Uterus (tissue), 4 donors: ENCODE measurements at places on chromosomes 7 and 10. TPM values are rescaled to one million over a fixed set of nuclear protein-coding genes. Genes with fewer than 3 reads are reported as not detected.

DNA sequence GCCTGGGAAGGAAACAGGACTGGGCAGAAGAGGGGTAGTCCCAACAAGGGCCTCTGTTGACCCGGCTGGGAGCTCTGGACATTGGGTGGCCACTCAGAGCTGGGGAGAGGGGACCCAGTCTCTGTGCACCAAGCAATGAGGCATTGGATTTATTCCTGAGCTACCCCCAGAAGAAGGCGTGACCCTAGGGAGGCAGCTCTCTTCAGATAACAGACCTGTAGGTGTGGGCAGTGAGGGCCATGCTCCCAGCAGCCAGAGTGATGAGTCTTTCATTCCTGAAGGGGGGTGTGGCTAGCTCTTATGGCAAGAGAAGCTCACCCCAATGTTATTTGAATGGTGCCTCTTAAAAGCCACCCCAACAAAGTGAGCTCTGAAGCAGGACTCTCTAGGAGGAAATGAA is 20.4 kb downstream of the TEX36 start:
- no peaks in the 10 kb centered on the region for H3K4me1 ChIP-seq
- no peaks in the 10 kb centered on the region for H3K36me3 ChIP-seq
- no peaks in the 10 kb centered on the region for H3K27me3 ChIP-seq
- no peak overlapping the region for H3K4me3 ChIP-seq
- no peak for DNase-seq

DNA sequence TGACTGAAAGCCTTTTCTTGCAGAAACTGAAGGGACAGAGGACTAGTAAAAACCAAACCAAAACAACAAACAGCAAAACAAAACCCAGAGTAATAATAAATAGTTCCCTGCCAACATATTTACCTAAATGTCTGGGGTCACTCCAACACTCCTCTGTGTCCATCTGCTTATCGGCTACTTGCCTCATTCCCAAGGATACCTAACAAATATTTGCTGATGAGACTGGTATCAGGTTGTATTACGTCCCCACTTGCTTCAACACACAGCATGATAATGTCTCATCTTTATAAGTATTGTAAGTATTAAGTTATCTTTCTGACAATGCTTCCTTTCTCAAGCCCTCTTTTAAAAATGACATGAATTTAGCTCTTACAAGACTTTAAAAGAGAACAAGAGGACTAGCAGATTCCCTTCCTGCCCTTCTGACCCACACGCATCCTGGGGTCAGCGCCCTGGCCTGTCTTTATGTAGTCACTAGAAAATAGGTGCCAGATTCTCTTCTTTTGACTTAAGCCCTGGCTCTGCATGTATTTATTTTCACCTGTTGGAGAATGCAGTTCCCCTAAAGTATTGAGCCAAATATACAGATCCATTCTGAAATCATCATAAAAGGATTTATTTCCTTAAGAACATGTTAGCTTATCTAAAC is 110.2 kb downstream of the SEM1 start:
- no peaks in the 10 kb centered on the region for H3K36me3 ChIP-seq
- H3K27ac ChIP-seq = no peak overlapping the region
- no peaks in the 10 kb centered on the region for H3K4me1 ChIP-seq
- H3K4me3 ChIP-seq = no peak overlapping the region
- DNase-seq = no peak

CROT gene
- total RNA-seq = 43.0 TPM

DNA sequence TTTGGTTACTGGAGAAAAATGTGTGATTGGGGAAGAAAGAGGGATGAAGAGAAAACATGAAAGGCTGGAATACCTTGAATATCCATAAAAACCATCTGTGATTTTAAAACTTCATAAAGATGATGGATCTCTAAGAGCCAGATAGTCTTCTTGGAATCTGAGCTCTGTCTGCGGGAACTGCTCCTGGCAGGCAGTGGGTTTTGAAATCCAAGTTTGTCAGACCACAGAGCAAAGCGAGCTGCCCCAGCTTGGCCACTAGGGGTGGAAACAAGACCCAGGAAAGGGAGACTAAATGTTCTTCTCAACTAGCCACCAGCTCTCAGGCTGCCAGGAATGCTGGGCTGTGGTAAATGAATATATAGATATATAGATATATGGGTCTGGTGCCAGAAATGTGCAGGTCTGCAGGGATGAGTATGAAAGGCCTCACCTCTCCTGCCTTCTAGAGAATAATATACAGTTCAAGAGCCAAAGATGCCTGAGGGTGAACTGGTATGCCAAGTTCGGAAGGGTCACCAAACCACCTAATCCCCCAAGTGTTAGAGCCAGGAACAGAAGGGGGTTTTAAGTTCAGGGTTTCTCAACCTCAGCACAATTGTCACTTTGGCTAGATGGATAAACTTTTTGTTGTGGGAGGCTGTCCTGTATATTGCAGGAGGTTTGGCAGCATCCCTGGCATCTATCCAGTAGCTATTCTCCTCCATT is 208.8 kb downstream of the KCNMA1 start:
- H3K27me3 ChIP-seq = no peaks in the 10 kb centered on the region
- H3K4me1 ChIP-seq = no peaks in the 10 kb centered on the region
- H3K36me3 ChIP-seq = no peaks in the 10 kb centered on the region
- no peak overlapping the region for H3K4me3 ChIP-seq
- peak; percentile 67 for DNase-seq

HACD1 gene
- total RNA-seq = 10.5 TPM

DNA sequence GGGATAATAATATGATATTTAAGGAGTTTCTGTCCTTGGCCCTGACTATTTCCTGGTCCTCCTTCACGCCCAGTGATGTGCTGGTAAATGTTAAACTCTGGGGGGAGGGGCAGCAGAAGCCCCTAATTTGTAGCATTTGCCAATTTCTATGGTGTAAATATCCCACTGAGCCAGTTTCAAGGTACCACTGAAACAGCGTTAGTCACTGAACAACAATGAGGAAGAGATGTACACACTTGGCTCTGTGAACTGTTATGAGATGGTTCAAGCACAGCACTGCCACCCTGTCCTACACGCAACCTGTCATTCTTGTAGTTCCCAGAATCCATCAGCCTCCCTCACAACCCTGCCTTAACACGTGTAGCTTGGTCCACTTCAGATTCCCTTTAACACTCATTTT is 39.8 kb downstream of the MET start:
- H3K27me3 ChIP-seq = no peaks in the 10 kb centered on the region
- no peak overlapping the region for H3K4me3 ChIP-seq
- H3K36me3 ChIP-seq = no peaks in the 10 kb centered on the region
- no peak for DNase-seq
- no peak overlapping the region for H3K27ac ChIP-seq

GRCh38 chr10:121076776-121077715 is 225.9 kb downstream of the WDR11 start:
- H3K27me3 ChIP-seq = no peaks in the 10 kb centered on the region
- no peak overlapping the region for H3K4me3 ChIP-seq
- peak; percentile 22 for DNase-seq
- H3K27ac ChIP-seq = no peak overlapping the region
- H3K36me3 ChIP-seq = no peaks in the 10 kb centered on the region

DNA sequence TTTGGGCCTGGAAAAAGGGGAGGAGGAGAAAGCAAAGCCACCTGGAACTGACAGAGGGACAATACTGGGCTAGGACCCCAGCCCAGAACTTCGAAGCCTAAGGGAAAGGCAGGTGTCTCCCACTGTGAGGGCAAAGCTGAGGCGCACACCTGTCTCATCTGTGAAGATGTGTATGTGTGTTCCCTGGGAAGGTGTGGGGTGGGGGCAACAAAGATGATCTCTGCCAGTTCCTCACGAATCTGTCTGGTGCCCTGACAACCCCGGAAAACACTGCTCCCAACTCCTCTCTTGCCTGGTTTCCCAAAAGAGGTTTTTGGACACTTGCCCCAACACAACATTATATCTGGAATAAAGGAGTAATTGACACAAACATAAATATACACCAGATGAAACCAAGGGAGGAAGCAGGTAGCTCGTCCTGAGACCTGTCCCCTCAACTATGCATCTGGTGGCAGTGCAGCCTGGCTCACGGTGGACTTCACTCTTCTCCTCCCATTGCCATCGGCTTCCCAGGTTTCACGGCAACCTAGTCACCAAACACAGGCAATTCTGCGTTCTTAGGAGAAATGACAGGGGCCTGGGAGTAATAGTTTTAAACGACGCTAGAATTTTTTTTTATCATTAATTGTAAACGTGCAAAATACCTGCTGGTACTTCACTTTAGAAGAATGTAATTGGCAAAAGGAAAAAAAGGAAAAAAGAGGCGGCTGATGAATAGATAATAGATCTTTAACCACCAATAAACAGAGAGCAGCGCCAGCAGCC is 1.7 kb upstream of the EMX2 start:
- peak overlapping the region; percentile 77 for H3K4me3 ChIP-seq
- no peaks in the 10 kb centered on the region for H3K27me3 ChIP-seq
- peak; percentile 44 for DNase-seq
- no peaks in the 10 kb centered on the region for H3K4me1 ChIP-seq

GLRX3 gene
- total RNA-seq = 58.4 TPM

GRCh38 chr7:11833431-11833830 is 1.4 kb upstream of the THSD7A start:
- no peaks in the 10 kb centered on the region for H3K27me3 ChIP-seq
- H3K36me3 ChIP-seq = no peaks in the 10 kb centered on the region
- peak overlapping the region; percentile 3 for H3K27ac ChIP-seq
- H3K4me1 ChIP-seq = no peaks in the 10 kb centered on the region

DYNC1I1 gene
- 11.8 TPM for total RNA-seq

DNA sequence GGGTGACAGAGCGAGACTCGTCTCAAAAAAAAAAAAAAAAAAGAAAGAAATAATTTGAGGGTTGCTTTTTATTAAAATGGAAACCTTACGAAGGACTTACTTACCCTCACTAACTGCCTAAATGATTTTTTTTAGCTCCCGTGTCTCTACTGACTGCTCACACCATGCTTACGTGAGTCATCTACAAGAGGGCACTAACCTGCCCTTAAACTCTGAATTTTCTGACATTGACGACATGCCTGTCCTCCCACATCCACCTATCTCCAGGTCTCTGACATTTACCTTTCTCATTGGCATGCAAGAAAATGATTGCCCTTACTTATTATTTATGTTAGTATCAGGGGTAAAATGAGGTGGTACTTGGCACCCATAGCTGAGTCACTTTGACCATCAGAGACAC is 1286.3 kb upstream of the AUTS2 start:
- DNase-seq = no peak
- H3K27me3 ChIP-seq = no peaks in the 10 kb centered on the region
- no peak overlapping the region for H3K27ac ChIP-seq
- no peaks in the 10 kb centered on the region for H3K36me3 ChIP-seq
- no peak overlapping the region for H3K4me3 ChIP-seq
- no peaks in the 10 kb centered on the region for H3K4me1 ChIP-seq

DNA sequence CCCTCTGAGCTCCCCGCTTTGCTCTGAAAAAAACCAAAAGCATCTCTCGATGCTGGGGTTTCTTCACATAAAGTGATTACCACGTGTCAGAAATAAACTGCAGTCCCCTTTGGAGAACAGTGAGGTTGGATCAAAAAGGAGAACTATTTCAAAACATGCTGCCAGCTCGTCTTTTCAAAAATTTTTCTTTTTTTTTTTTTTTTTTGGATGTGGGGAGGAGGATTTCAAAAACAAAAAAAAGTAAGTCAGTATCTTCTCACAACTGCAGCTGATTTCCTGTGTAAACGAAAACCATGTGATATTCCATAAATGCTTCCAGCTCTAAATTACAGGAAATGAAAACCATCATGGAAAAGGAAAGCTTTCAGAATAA is 155.0 kb upstream of the LYZL2 start:
- no peak for DNase-seq
- H3K4me3 ChIP-seq = peak overlapping the region; percentile 74
- no peaks in the 10 kb centered on the region for H3K36me3 ChIP-seq
- no peaks in the 10 kb centered on the region for H3K27me3 ChIP-seq
- H3K4me1 ChIP-seq = no peaks in the 10 kb centered on the region
- H3K27ac ChIP-seq = peak overlapping the region; percentile 96

DNA sequence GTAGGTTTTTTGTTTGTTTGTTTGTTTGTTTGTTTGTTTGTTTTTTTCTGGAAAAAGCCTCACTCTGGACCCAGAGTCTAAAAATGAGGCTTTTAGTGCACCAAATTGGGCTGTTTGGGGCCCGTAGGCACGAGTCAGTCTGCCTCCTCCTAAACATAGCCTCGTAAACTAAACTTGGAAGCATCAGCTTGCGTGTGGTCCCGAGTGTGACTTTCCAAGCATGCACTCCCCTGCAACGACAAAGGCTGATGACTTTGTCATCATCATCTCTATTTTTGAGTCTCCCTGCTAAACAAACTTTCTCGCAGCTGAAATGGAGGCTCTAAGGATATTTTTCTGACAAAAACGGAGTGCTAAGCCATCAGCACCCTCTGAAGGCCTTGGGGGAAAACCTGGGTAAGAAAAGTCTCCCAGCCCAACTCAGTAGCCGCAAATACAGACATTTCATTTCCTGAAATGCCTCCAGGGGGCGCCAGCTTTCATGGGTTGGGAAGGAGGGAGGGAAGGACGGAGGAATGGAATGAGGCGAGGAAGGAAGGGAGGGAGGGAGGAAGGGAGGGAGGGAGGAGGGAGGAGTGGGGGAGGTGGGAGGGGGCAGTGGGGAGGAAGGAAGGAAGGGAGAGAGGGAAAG is 245.9 kb downstream of the KCNMA1 start:
- H3K36me3 ChIP-seq = no peaks in the 10 kb centered on the region
- no peak overlapping the region for H3K4me3 ChIP-seq
- peak; percentile 89 for DNase-seq
- peak overlapping the region; percentile 89 for H3K27ac ChIP-seq

GRCh38 chr7:90312745-90313144 is 8.4 kb downstream of the FAM237B start:
- no peak overlapping the region for H3K4me3 ChIP-seq
- no peak for DNase-seq
- no peaks in the 10 kb centered on the region for H3K36me3 ChIP-seq

SEM1 gene
- 3.3 TPM for total RNA-seq

- H3K4me3 ChIP-seq = no peak overlapping the region
- H3K4me1 ChIP-seq = no peaks in the 10 kb centered on the region
- H3K36me3 ChIP-seq = no peaks in the 10 kb centered on the region
- no peaks in the 10 kb centered on the region for H3K27me3 ChIP-seq
- H3K27ac ChIP-seq = no peak overlapping the region
Observed at GRCh38 chr7:10022957-10023356, 950.7 kb upstream of the PHF14 start.

DNA sequence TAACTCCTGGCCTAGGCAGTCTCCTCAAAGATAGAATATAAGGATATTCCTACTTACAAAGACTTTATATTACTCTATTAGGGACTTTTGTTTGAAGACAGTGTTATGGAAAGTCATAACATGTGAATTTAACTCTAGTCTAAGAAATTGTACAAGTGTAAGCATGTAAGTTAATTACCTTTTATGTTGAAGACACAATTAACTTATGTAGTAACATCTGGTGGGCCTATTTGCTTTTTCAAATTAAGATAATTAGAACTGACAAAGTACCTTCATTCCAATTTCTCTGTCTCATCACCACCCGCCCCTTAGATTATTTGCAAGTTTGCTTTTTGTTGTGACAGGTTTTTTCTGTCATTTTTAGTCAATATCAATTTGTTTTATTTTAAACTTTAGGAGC is 126.0 kb upstream of the THSD7A start:
- no peak overlapping the region for H3K4me3 ChIP-seq
- no peak overlapping the region for H3K27ac ChIP-seq
- no peaks in the 10 kb centered on the region for H3K4me1 ChIP-seq
- DNase-seq = no peak

CCT6A gene
- 255 TPM for total RNA-seq

CEP41 gene
- 1.5 TPM for total RNA-seq
